ENCODE measurements at places on chromosomes 11 and 22. TPM values are rescaled to one million over a fixed set of nuclear protein-coding genes. Genes with fewer than 3 reads are reported as not detected.

CDHR5 gene
- total RNA-seq = not detected

ZP1 gene
- not detected for total RNA-seq

MYO18B gene
- not detected for total RNA-seq

ALDH3B2 gene
- total RNA-seq = 0.20 TPM

TREH gene
- total RNA-seq = not detected

OR8G5 gene
- total RNA-seq = not detected

DAGLA gene
- total RNA-seq = 1.7 TPM

ASCL2 gene
- not detected for total RNA-seq

UQCC3 gene
- 6.1 TPM for total RNA-seq

GDPD4 gene
- not detected for total RNA-seq

SMPD1 gene
- total RNA-seq = 38.8 TPM

PDE2A gene
- 1.9 TPM for total RNA-seq

MCAM gene
- 965 TPM for total RNA-seq

OR52N4 gene
- not detected for total RNA-seq

BRD1 gene
- 38.1 TPM for total RNA-seq

LINC01488 gene
- total RNA-seq = not detected

FAT3 gene
- 1.9 TPM for total RNA-seq

WBP2NL gene
- total RNA-seq = 1.1 TPM

SLC7A4 gene
- total RNA-seq = 0.20 TPM

MAJIN gene
- total RNA-seq = not detected

MOGAT2 gene
- not detected for total RNA-seq

KRTAP5-11 gene
- total RNA-seq = not detected

ZBTB44 gene
- 29.3 TPM for total RNA-seq

MYOD1 gene
- total RNA-seq = not detected

DDI1 gene
- total RNA-seq = not detected
